ENCODE measurements at places on chromosomes 4 and X.

- DNase-seq, result no peak
Observed at GRCh38 chr4:95232358-95233156, 316.2 kb downstream of the UNC5C start.

DNA sequence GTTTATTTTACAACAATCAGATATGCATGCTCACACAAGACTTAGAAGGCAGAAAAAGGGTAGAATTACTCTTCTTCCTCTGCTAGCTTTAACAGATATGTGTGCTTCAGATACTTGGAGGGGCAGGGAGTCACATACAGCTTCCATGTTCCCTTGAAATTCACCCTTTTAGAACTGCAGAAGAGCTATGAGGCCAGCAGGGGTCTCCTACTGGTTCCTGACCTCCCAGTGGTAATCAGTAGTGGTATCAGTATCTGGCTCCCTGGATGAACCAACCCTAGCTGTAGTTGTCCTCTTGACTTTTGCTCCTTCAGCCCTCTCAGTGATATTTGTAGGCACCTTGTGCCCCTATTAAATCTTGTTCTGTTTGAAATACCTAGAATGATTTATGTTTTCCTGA is 81.5 kb downstream of the RCHY1 start:
- peak; percentile 43 for DNase-seq

DNA sequence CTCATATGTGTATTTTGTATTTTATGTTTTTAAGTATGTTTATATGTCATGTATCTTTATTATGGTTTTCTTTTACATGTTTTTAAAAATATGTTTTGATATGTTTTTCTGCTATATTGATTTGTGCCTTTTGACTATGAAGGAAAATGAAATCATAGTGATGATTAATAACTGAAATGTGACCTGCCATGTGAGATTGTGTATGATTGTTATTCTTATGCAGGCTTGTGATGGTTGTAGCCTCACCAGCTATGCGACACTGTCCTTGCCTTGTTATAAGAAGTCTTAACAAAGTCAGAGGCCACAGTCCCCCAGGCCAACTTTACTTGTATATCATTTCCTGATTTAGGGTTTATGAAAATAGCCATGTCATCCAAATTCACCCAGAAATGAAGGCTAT is 83.2 kb downstream of the TMEM131L start:
- DNase-seq, result no peak

GRCh38 chr4:54322818-54323417 is 93.8 kb downstream of the PDGFRA start:
- DNase-seq, result peak; percentile 57

DNA sequence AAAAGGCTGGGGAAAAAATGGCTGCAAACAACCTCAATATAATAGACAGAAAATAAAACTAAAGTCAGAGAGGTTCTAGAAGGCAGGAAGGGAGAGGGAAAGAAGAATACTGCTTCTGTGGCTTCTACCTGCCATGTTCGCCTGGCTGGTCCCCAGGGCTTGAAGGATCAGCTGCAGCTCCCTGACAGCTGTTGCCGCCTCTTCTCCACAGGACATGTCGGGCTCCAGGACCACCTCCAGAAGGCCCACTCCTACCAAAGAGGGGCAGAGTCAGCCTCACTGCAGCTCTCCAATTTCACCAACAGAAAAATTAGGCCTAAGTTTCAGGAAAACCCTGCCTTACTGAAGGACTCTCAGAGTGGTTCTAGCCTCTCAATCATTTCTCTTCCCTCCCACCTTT is 44.9 kb downstream of the GATB start:
- DNase-seq, result no peak

DNA sequence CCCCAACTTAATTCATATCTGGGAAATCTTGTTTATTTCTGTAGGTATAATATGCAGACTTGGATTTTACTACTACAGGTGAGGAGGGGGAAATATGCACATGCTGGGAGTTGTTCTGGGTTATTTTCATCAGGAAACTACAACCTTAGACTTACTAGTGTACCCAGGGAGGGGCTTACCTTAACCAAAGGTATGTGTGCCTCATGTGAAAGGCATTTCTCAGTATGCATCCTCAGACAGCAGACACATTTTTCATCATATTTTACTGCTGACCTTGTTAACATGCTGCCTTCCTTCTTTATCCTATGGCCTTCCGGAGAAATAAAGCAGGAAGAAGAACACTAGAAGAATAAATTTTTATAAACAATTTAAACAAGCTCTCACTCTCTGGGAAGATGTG is 214.9 kb downstream of the SPANXN4 start:
- no peak for DNase-seq

All from iris pigment epithelial cell (primary cell).